ENCODE measurements at places on chromosomes 11 and 22.

DNA sequence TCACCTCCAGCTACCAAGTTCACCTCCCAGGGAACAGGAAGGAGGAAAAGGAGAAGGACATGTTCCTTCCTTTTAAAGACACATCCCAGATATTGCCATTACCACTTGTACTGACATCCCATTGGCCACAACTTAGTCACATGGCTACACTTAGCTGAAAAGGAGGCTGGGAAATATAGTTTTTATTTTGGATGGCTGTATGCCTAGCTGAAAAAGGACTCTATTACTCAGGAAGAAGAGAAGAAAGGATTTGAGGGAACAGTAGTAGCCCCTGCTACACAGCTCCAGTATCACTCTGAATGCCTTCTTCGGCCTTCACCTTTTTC is 2.1 kb upstream of the APOA5 start:
- no peak for DNase-seq

GRCh38 chr11:77474684-77475060 is 778 bp upstream of the PAK1 start:
- DNase-seq: no peak

DNA sequence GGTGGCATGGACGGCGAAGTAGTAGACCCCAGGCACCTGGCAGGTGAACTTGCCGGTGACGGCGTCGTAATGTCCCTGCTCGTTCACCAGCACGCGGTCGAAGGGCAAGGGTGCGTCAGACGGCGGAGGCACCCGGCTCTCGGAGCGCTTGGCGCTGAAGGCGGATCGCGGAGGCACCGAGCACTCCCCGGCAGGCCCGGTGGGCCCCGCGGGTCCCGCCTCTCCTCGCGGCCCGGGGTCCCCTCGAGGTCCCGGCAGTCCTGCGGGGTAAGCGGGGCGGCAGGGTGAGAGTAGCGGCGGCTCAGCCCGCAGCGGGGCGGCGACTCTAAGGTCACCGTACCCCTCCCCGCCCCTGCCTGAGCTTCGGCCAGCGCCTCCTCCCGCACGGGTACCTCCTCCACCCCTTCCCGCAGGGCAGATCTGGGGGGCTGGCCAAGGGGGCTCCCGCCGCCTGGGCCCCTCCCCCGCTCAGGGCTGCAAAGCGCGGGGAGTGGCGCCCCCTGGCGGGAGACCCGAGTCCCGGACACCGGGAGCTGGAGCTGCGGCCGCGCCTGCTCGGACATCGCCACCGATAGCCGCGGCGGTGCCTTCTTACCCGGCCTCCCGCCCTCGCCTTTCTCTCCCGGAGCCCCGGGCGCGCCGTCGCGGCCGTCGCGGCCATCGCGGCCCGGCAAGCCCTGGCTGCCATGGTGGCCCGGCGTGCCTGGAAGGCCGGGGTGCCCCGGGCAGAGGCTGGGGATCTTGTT is 921 bp downstream of the C1QTNF5 start:
- no peak for DNase-seq

DNA sequence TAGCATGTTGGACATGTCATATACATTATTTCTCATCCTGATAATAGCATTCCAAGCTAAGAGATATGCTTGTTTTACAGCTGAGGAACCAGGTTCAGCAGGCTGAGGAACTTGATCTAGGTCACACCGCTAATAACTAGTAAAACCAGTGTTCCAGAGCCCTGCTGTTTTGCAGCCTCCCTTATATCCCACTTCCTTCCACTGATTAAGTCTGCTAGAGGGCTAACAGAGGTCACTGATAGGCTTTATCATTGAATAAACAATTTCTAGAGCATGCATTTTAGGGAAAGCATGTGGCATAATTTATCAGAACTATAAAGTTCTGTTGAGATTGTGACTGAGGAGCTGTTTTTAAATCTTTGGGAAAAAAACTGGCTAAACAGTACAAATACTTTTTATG is 54.0 kb downstream of the UVRAG start:
- DNase-seq: no peak

DNA sequence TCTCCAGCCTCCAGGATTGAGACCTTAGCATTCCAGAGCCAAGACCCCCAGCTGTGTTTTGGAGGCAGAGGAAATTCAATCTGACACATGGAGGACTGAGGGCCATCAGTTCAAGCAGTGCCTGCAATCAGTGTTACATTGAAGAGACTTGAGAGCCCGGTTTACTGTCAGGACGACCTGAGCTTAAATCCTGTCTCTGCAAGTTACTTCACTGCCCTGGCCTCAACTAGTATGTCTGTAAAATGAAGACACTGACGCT is 35.1 kb downstream of the TRIM29 start:
- DNase-seq: no peak

DNA sequence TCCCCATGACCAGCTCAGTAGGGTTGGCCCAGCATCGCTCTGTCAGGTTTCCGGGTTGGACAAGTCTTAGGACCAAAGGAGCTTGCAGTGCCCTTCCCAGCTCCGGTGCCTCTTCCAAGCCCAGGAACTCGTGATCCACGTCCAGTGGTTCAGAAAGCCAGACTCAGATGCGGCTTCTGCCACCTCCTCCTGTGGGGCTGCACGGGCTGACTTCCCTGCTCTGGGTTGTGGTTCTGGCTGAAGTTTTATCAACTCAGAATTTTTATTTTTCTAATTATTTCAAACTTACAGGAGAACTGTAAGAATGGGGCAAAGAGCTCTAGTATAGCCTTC is 85.0 kb downstream of the BCR start:
- no peak for DNase-seq

- peak; percentile 32 for DNase-seq
These were observed 8.9 kb downstream of the SCGB1A1 start for GRCh38 chr11:62427630-62428233.
